Astrocyte (in vitro differentiated cells and primary cell): ENCODE measurements at places on chromosomes 7 and 10.

DNA sequence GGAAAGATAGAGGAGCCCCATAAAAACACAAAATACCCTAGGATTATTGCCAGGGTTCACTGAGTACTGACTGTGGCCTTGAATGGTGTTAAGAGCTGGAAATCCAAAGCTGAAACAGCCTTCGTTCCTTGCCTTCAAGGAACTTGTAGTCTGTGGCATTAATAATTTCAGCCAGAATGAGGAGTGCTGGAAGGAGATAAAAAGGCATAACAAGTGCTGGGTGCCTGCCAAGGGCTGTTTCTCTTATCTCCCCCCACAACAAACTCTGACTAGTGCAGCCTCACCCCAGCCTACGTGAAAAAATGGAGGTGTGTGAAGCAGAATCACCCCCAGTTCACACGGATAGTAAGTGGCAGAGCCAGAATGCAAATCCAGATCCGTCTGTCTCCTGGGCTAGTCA lies 199.1 kb upstream of the LYZL2 start:
- H3K4me1 ChIP-seq: peaks cover 18% of the 10 kb centered on the region
- no peak overlapping the region for H3K4me3 ChIP-seq
- H3K27me3 ChIP-seq: no peaks in the 10 kb centered on the region
- H3K27ac ChIP-seq: no peak overlapping the region

DNA sequence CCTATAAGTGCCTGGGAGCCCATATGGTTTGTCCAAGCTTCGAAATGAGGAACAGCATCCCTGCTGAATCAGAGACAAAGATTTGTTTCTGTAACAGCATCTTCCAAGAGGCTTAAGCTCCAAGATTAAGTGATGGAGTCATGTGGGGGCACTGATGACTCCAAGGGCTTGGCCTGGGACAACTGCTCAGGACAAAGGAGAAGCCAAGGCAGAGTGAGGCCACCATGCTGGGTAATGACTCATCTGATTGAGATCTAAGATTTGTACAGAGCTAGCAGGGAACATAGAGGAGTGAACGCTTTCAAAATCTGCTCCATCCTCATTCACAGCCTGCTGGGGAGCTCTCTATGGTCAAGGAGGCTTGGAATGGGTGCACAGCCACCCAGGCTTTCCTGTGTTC lies 49.3 kb downstream of the C10orf120 start:
- H3K36me3 ChIP-seq: no peaks in the 10 kb centered on the region
- no peak overlapping the region for H3K4me3 ChIP-seq
- H3K4me1 ChIP-seq: no peaks in the 10 kb centered on the region
- H3K27me3 ChIP-seq: no peaks in the 10 kb centered on the region
- DNase-seq: no peak
- H3K27ac ChIP-seq: no peak overlapping the region

- peak; percentile 18 for DNase-seq
- H3K4me1 ChIP-seq: peaks cover 15% of the 10 kb centered on the region
- no peaks in the 10 kb centered on the region for H3K36me3 ChIP-seq
Observed at GRCh38 chr7:66206119-66206933, 1.2 kb downstream of the TPST1 start.

- DNase-seq: no peak
- H3K4me1 ChIP-seq: no peaks in the 10 kb centered on the region
- H3K27me3 ChIP-seq: no peaks in the 10 kb centered on the region
Observed at GRCh38 chr7:16462431-16462889, 3.1 kb downstream of the SOSTDC1 start.

GRCh38 chr7:143299840-143300239 lies 11.7 kb downstream of the CASP2 start:
- H3K27me3 ChIP-seq: no peaks in the 10 kb centered on the region
- peaks cover 12% of the 10 kb centered on the region for H3K4me1 ChIP-seq
- DNase-seq: no peak

DNA sequence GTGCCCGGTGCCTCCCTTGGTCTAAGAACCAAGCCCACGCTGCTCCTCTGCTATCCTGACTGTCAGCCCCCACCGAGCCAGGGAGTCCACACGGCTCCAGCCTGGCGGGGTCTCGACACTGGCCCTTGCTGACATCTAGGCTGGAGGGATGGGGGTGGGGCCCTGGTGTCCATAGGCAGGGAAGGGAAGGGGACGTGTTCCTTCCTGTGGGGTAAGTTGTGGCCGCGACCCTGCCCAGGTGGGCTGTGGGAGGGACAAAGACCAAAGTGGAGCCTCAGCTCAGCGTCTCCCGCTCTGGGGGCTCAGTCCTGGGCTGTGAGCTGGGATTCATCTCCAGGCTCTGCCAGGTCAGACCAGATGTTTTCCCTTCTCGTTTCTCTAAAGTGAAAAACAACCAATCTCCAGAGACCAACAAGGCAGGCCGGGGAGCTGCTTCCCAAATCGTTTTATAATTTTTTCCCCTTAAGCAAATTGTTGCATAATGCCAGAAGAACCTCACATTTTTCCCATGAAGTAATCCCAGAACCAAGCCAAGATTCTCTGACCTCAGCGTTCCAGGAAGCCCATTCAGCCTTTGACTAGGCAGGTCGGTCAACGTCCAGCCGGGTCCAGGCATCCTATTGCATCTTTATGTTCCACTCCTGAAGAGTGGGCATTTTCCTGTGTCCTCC lies 101.2 kb downstream of the RGS10 start:
- H3K27ac ChIP-seq: no peak overlapping the region
- no peaks in the 10 kb centered on the region for H3K27me3 ChIP-seq
- peaks cover 8% of the 10 kb centered on the region for H3K4me1 ChIP-seq
- H3K36me3 ChIP-seq: no peaks in the 10 kb centered on the region
- no peak overlapping the region for H3K4me3 ChIP-seq

DNA sequence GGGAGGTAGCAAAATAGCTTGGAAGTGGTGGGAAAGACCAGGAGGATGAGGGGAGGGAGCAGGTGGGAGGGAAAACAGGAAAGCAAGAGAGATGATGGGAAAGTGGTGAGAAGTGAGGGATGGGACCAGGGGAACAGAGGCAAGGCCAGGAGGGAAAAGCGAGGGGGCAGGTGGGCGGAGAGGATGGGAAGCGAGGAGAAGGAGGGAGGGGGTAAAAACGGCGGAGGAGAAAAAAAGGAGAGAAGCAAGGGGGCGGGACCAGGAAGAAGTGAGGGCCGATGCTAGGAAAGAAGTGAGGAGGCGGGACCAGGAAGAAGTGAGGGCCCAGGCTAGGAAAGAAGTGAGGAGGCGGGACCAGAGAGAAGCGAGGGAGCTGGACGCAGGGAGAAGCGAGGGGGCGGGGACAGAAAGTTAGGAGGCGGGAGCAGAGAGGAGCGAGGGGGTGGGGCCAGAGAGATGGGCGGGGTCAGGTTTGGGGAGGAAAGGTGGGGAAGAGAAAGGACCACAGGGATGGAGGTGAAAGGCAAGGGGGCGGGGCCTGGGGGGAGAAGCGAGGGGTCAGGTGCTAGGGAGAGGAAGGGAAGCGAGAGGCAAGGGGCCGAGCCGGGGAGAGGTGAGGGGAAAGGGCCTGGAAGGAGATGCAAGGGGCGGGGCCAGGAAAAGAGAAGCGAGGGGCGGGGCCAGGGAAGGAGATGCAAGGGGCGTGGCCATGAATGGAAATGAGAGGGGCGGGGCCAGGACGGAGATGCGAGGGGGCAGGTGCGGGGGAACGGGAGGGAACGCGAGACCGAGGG lies 984 bp downstream of the SMURF1 start:
- H3K4me1 ChIP-seq: peaks cover 22% of the 10 kb centered on the region
- H3K4me3 ChIP-seq: peak overlapping the region; percentile 47
- peak overlapping the region; percentile 63 for H3K27ac ChIP-seq
- H3K36me3 ChIP-seq: no peaks in the 10 kb centered on the region

GRCh38 chr7:25391961-25392587 lies 163.8 kb upstream of the NPVF start:
- no peaks in the 10 kb centered on the region for H3K4me1 ChIP-seq
- DNase-seq: no peak

GRCh38 chr10:43294241-43294658 lies 27.4 kb upstream of the RASGEF1A start:
- no peaks in the 10 kb centered on the region for H3K4me1 ChIP-seq
- H3K36me3 ChIP-seq: no peaks in the 10 kb centered on the region

DNA sequence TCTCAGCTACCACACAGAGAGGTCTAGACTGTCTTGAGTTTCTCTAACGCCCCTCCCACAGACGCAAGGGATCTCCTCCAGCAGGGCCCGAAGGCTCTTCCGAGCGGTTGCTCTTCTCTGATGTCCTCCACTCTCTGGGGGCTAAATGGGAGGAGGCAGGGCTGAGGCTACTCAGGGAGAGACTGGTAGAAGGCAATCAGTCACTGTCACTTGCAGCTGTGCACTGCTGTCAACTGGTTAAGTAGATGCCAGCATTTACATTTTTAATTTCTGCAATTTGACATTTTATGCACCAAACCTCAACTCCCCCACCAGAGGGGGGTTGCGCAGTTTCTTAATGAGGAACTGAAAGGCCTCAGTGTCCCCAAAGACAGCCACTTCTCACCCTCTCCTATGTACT lies 442.8 kb downstream of the PLXNA4 start:
- H3K27ac ChIP-seq: no peak overlapping the region
- no peaks in the 10 kb centered on the region for H3K27me3 ChIP-seq
- H3K4me1 ChIP-seq: peaks cover 9% of the 10 kb centered on the region
- H3K36me3 ChIP-seq: peaks cover 5% of the 10 kb centered on the region

- H3K4me3 ChIP-seq: no peak overlapping the region
- no peak overlapping the region for H3K27ac ChIP-seq
- H3K4me1 ChIP-seq: no peaks in the 10 kb centered on the region
- H3K27me3 ChIP-seq: no peaks in the 10 kb centered on the region
- DNase-seq: no peak
Observed at GRCh38 chr7:148483515-148484308, 106.9 kb upstream of the C7orf33 start.

- H3K27ac ChIP-seq: no peak overlapping the region
- no peaks in the 10 kb centered on the region for H3K27me3 ChIP-seq
- no peaks in the 10 kb centered on the region for H3K4me1 ChIP-seq
- no peaks in the 10 kb centered on the region for H3K36me3 ChIP-seq
Observed at GRCh38 chr10:53134050-53134449, 361.5 kb upstream of the MBL2 start.

- H3K4me1 ChIP-seq: no peaks in the 10 kb centered on the region
- no peak for DNase-seq
- H3K4me3 ChIP-seq: no peak overlapping the region
Observed at GRCh38 chr10:84178160-84178609, 4.6 kb downstream of the GPR15LG start.

DNA sequence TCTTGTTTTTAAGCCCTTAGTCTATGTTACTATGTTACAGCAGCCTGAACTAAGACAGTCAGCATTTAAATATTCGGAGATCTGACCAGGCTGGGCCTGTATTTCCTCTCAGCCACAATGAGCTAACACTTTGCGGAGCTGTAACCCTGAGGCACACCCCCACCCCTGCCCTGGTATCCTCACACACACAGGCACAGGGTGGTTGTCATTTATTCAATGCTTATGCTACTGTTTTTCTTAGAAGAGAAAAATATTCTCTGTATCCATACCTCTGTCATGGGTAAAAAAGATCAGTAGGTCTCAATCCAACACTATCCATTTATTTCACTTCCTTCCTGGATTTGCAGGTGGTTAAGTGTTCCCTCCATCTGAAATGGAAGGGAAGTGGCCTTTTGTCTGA lies 80.3 kb upstream of the TRIL start:
- no peaks in the 10 kb centered on the region for H3K36me3 ChIP-seq
- H3K4me3 ChIP-seq: no peak overlapping the region
- H3K27ac ChIP-seq: no peak overlapping the region
- peak; percentile 68 for DNase-seq
- H3K4me1 ChIP-seq: peaks cover 37% of the 10 kb centered on the region

DNA sequence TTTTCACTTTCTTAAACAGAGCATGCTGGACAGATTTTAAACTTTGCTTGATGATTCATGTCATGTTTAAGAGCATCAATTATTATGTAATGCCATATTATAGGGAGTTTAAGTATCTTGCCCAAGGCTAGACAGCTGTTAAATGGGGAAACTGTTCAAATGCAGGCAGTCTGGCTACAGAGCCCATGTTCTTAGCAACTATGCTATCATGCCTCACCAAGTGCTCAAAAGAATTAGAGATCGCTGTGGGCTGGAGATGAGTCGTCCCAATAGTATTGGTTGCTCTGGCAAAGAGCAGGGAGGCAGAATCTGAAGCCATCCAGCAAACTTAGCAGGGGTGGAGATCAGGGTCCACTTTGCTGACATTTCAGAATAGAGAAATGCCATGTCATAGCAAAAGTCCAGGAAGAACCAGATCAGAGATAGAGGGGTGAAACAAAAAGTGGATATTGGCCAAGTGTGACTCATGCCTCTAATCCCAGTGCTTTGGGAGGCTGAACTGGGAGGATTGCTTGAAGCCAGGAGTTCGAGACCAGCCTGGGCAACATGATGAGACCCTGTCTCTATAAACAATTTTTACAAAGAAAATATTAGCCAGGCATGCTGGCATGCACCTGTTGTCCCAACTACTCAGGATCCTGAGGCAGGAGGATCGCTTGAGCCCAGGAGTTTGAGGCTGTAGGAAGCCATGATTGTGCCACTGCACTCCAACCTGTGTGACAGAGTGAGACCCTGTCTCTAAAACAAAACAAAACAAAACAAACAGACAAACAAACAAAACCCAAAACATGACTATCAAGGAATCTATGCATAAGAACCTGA lies 57.8 kb downstream of the BAMBI start:
- H3K27me3 ChIP-seq: peaks cover 2% of the 10 kb centered on the region
- peak; percentile 81 for DNase-seq
- no peaks in the 10 kb centered on the region for H3K36me3 ChIP-seq
- H3K4me1 ChIP-seq: no peaks in the 10 kb centered on the region

- H3K27me3 ChIP-seq: no peaks in the 10 kb centered on the region
- H3K4me1 ChIP-seq: peaks cover 1% of the 10 kb centered on the region
- no peak overlapping the region for H3K27ac ChIP-seq
- DNase-seq: no peak
- no peaks in the 10 kb centered on the region for H3K36me3 ChIP-seq
Observed at GRCh38 chr10:113111900-113112853, 162.1 kb downstream of the TCF7L2 start.

DNA sequence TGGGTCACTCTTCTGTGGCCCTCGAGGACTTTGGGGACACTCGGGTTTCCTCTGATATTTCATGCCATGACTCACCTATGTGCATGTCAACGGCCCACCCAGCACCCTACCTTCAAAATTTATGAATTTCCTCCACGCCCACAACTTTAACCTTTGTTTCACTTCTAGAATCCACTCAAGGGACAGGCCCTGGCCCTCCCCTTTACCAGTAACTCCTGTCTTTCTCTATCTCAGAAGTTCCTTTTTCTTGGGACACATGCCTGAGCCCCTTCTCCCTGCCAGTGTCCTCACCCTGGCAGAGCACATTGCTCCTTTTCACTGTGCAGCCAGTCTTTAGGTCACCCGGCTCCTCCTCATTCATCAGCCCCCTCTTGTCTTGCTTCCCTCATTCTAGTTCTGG lies 282.5 kb upstream of the KLF6 start:
- no peak overlapping the region for H3K27ac ChIP-seq
- H3K4me3 ChIP-seq: no peak overlapping the region
- no peaks in the 10 kb centered on the region for H3K36me3 ChIP-seq
- H3K27me3 ChIP-seq: no peaks in the 10 kb centered on the region
- H3K4me1 ChIP-seq: peaks cover 11% of the 10 kb centered on the region
- DNase-seq: no peak

- DNase-seq: no peak
- no peaks in the 10 kb centered on the region for H3K36me3 ChIP-seq
- no peak overlapping the region for H3K27ac ChIP-seq
- peaks cover 2% of the 10 kb centered on the region for H3K27me3 ChIP-seq
- no peak overlapping the region for H3K4me3 ChIP-seq
Observed at GRCh38 chr7:152752200-152752912, 7.2 kb upstream of the ACTR3B start.

GRCh38 chr10:15068802-15069201 lies 19.8 kb downstream of the ACBD7 start:
- no peak overlapping the region for H3K4me3 ChIP-seq
- H3K4me1 ChIP-seq: no peaks in the 10 kb centered on the region
- H3K36me3 ChIP-seq: no peaks in the 10 kb centered on the region
- no peaks in the 10 kb centered on the region for H3K27me3 ChIP-seq
- DNase-seq: peak; percentile 3
- H3K27ac ChIP-seq: no peak overlapping the region
